ENCODE measurements at places on chromosomes 5 and 9. TPM values are rescaled to one million over a fixed set of nuclear protein-coding genes. Genes with fewer than 3 reads are reported as not detected.

DNA sequence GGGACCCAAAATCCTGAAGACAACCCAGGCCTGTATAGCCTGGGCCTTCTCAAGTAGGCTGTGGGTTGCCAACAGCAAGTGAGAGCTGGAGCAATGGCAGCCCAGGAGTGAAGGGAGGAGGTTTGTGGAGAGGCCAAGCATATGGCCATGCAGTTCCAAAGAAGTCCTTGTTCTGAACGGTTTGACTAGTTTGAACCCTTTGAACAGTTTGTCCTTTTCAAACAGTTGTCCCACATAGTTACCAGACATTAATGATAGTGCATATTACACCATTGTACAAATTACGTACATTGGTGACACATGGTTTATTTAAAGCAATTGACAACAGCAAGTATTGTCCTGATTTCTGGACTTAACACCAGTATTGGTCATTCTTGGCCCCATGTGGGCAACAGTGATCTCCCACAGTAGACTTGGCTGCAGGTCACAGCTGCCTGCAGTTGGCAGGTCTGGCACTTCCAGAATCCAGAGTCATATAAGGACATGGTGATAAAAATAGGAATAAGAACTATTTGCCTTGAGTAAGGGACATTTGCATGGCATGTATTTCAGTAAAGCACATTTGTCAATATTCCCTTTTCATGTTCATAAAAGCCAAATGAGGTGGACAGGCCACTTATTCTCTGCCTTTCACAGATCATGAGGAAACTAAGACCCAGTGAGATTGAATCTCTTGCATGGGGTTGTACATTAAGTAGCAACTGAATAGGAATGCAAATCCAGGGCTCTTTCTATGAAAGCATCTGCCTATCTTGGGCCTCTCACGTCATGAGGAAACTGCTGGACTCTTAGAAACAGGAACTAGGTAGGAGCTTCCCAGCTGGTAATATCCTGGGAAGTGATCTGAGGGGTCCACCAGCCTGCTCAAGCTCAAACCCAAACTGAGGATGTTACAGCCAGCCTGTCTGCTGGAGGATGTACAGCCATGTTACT lies 30.3 kb downstream of the SLC25A48 start:
- peak; percentile 51 for DNase-seq

DNA sequence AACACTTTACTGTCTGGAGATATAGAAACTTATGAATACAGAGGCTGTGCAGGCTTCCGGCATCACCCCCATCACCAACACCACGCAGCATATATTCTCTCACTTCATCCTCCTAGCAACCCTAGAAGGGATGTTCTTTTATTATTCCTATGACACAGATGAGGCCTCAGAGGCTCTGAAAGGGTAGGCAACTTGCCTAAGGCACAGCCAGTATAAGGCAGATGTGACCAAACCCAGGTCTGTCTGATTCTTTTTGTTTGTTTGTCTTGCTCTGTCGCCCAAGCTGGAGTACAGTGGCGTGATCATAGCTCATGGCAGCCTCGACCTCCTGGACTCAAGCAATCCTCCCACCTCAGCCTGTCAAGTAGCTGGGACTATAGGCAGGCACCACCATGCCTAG lies 22.8 kb upstream of the CORO2A start:
- no peak for DNase-seq

- no peak for DNase-seq
Observed at GRCh38 chr9:126128494-126129142, 198.0 kb upstream of the MVB12B start.

- no peak for DNase-seq
Observed at GRCh38 chr9:135757356-135757755, 55.4 kb downstream of the KCNT1 start.

DNA sequence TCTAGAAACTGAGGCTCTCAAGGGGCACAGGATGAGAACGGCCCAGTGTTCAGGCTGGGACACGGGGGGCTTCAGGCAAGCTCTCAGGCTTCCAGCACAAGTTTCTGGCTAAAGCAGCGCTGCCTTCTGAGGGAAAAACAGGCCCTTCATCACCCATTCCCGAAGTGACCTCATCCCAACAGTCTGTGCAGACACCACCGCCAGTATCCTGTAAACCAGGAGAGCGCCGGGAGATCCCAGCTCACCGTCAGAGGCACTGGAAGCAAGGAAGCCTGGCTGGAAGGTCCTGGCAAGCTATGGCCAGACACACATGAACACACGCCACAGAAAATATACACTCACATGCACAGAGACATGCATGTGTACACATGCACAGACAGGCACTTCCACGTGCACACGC lies 8.8 kb downstream of the SLC12A7 start:
- DNase-seq: no peak

The EIF4E1B gene
- not detected for total RNA-seq

GRCh38 chr9:34400275-34400674 lies 23.6 kb upstream of the MYORG start:
- no peak for DNase-seq

Measured in heart left ventricle (tissue), 16 donors.